Skeletal muscle cell (primary cell): ENCODE measurements at places on chromosomes 5 and 9.
A peak's percentile ranks its signal among the peaks of the same experiment; 100 is the strongest.

DNA sequence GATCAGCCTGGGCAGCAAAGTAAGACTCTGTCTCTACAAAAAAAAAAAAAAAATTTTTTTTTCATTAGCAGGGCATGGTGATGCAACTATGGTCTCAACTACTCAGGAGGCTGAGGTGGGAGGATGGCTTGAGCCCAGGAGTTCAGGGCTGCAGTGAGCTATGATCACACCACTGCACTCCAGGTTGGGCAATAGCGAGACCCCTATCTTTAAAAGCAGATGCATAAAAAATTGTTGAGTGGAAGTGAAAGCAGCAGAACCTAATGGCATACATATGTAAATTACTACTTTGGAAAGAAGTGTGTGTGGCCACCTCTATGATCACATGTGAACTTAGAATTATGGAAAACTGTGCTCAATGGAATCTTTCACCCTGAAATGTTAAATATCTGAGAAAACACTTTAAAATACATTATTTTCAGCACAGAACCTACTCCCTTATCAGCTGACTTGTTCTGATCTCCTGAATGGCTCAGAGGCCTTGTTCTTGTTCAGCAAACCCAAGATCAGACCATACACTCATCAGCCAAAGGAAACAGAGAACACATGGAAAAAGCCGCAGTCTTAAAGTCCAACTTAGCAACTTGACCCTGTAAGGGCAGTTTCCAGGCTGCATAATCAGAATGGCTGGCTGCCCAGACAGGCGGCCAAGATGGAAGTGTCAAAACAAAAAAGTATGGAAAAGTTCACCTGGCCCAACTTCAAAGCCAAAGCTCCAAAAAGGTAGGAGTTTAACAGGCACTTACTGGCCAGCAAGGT, 56.5 kb downstream of the SIL1 start:
- DNase-seq, result peak; percentile 52

GRCh38 chr5:143896516-143896915, 84.6 kb downstream of the HMHB1 start:
- no peak for DNase-seq

DNA sequence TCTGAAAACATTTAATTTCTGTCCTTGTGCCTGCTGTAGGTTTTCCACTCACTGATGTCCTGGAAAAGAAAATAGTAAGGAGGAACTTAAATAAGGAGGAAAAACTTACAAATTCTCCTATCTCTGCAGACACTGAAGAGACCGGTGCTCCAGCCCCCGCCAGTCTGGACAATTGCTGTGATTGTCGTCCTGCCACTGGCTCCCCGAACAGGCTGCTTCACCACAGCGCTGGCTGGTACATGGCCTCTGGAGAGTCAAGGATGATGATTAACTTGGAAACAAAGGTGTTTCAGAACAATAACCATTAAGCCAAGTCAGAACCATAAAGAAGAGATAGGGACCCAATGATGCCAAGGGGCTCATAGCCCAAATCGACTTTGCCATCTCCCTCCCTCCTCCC, 7.3 kb downstream of the PLAC8L1 start:
- DNase-seq, result no peak

DNA sequence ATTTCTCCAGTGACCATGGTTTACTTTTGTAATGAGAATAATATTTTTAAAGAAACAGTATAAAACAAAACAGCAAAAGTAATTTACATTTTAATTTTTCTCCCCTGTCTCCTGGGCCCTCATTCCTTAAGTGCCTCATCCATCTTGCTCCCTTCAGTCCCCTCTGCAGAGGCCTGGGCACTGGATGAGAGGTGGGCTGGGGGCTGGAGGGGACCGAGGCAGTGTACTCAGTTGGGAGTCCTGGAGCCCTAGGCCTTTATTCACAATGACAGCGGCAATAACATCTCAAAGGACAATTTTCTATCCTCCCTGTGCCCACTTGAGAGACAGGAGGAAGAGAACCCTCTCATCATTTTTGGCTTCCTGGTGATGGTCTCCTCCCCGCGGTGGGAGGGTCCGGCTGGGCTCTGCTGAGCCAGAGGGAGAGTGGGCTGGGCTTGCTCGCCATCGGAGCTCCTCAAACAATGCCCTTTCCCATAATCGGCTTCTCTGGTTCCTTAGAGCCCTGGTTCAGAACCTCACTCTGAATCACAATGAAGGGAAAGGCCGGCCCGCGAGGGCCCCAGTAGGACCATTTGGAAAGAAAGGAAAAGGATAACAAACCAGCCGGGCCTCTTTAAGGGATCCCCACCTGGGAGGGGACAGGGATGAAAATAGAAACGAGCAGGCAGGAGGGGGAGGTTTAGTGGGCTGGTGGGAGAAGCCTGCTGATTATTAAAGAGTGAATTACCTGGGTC, 9.7 kb upstream of the SMIM32 start:
- no peak for DNase-seq

GRCh38 chr5:179779826-179780225, 14.0 kb upstream of the LTC4S start:
- DNase-seq, result no peak

GRCh38 chr9:16884373-16884772, 13.9 kb upstream of the BNC2 start:
- no peak for DNase-seq

GRCh38 chr5:168438349-168438748, 47.9 kb upstream of the RARS1 start:
- no peak for DNase-seq

DNA sequence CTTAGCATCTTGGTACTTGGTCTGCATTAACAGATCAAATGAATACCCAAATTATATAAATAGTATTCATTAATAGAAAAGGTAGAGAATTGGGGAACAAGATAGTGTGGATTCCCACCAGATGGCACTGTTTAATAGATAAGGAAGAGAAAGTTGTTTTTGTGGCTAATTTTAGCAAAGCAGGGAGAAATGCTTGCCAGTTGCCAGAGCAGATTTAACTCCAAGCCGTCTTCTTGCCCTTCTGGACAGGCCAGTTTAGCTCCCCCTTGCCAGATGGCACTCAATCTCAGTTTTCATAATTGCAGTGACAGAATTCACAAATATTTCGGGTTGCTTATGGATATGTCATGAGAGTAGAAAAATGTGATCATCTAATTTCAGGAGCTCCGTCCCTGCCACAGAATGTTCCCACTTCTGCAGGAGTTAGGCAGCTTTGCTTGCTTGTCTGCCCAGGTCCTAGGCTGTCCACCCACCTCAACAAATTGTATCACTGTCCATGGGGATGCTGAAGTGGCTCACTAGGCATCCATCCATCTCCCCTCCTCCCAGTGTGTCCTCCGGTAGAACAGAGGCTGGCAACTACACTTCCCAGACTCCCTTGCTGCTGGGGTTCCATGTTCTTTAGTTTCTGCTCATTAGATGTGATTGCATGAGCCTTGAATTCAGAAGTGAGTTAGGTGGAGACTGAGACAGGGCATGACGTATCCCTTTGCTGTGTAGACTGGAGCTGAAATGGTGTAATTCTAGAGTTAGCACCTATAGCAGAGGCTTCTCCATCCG, 11.8 kb upstream of the HEXB start:
- DNase-seq, result no peak

DNA sequence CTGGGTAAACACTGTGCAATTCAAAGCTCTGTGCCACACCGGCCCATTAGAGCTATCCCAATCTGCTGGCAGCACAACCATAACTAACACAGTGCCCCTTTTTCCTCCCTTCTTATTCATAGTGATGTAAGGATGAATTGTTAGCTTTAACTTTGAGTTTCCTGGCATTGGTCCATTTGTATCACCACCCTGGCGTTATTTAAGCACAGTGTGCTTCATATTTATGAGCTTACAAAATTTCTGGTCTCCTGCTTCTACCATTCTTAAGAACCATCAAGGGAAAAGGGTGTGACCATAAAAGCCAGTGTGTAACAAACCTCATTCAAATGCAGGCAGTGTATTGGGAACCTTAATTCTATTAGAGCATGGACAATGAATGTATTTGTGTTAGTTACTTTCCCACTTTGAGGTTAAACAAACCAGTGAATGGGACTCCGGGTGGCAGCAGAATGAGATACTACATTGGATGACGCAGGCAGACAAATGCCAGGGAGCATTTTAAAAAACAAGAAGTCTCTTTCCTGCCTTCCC, 222.6 kb downstream of the TMEM161B start:
- DNase-seq, result no peak

DNA sequence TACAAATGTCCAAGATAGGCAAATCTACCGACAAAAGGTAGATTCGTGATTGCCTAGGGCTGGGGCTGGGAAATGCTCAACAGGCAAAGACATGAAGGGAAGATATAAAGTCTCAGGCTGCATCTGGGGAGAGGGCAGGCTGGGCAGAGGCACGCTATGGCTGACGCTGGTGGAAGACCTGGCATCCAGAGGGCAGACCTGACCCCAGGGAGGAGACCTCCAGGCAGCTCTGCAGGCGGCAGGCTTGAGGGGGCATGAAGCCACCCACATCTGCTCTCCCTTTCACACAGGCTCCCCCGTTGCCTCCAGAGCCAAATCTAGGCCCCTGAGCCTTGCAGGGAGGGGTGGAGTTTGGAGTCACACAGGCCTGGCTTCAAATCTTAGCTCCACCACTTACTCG, 145.5 kb downstream of the PAX5 start:
- DNase-seq, result no peak

- DNase-seq, result no peak
These were observed 3.7 kb downstream of the ANXA2R start for GRCh38 chr5:43036409-43036808.

DNA sequence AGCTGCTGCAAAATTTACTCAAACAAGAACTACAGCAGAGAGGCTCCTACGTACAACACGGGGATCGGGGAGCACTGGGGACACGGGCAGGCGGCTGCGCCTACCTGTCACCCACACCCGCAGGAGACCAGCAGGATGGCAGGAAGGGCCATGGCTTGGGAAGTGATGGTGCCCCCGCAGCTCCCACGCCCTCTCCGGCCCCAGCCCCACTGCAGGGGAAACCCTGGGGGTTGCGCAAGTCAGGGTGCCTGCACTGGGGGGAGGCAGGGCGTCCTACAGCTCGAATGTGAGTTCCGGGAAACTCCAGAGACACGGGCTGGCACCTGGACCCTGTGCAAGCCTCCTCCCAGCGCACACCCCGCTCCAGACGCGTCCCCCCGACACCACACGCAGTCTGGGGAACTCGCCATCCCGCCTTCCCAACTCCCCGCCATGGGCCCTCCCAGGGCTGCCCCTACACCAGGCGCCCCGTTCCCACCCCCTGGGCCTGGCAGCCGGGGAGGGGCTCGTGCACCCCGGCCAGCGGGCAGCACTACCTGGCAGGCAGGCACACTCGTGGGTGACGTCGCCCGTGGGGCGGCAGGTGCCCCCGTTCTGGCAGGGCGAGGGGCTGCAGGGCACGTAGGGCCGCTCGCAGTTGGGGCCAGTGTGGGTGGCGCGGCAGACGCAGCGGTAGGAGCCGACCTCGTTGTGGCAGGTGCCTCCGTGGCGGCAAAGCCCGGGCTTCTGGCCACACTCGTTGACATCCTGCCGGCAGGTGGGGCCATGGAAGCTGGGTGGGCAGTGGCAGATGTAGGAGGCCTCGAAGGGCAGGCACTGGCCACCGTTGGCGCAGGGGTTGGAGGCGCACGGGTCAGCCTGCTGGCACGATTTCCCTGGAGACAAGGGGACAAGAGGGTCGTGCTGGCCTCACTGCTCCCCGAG, 23.3 kb downstream of the NOTCH1 start:
- DNase-seq, result no peak

DNA sequence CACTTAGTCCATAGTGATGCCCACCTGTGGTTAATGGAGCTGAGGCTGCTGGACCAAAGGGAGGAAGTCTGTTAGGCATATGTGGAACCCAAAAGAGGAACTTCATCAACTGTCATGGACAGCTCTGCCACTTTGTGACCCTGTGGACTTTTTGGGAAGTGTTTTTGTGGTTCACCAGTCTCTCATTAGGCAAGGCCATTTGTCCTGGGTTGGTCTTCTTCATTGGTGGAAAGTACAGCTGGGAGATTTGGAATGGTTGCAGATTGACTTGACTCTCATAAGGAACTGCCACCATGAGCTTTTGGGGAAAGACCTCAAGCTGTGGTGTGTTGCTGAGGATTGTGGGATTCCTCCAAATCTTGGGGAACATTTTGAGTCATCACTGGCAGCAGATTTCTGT, 31.9 kb upstream of the IL12B start:
- no peak for DNase-seq

DNA sequence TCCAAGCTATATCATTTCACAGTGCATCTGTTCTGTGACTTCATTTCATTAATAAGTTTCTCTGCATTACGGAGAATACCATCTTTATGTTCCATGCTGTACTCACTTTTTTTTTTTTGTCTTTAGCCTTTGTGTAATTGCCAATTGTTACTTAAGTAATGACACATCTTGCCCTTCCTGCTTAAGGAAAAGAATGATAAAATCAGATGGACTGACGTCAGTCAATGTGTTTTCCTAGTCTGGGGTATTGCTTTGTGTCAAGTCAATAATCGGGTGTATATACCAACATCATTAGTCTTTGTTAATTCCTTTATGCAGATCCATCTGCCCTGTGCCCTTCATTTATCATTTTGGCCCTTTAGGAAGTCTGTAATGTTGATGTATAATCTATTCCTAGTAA, 133.5 kb downstream of the CD180 start:
- no peak for DNase-seq

GRCh38 chr5:173020643-173021042, 35.5 kb upstream of the CREBRF start:
- no peak for DNase-seq

GRCh38 chr9:136051453-136051836, 43.6 kb downstream of the NACC2 start:
- no peak for DNase-seq

- DNase-seq, result no peak
These were observed 424.8 kb upstream of the SMC2 start for GRCh38 chr9:103669296-103669695.

DNA sequence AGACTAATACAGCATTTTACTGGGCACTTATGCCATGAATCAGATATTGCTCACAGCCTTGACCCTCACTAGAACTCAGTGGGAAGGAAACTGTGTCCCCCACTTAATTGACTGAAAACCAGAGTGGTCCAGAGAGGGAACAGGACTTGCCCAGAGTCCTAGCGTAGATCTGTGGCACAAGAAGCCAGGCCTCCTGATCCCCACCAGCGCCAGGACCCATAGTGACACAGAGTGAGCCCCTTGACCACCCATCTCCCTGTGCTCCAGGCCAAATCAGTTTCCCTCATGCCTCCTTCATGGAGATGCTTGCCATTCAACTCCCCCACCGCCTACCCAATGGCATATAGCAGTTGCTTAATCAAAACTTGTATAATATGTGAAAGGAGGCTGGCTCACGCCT, 8.3 kb downstream of the KIF12 start:
- no peak for DNase-seq

DNA sequence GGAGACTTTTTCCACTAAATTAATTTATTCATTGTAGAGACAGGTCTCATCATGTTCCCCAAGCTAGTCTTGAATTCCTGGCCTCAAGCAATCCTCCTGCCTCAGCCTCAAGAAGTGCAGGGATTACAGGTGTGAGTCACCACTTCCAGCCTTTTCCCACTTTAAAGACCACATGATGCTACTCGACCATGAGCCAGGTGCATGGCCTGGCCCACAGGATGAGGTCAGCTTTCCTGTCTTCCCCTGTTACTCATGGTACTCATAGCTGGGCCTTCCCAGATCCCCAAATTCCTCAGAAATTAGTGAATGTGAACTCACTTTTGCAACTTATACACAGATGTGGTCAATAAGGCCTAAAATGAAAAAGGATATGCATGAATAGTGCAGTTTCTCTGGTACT, 395.9 kb downstream of the SEMA5A start:
- peak; percentile 39 for DNase-seq
